ENCODE measurements at places on chromosomes 4 and X.
A peak's percentile ranks its signal among the peaks of the same experiment; 100 is the strongest.

- no peak overlapping the region for H3K27ac ChIP-seq
- no peaks in the 10 kb centered on the region for H3K27me3 ChIP-seq
- H3K4me3 ChIP-seq, result no peak overlapping the region
- no peak for DNase-seq
- H3K36me3 ChIP-seq, result no peaks in the 10 kb centered on the region
- no peaks in the 10 kb centered on the region for H3K4me1 ChIP-seq
These were observed 39.9 kb downstream of the ATG4A start for GRCh38 chrX:108131471-108131870.

DNA sequence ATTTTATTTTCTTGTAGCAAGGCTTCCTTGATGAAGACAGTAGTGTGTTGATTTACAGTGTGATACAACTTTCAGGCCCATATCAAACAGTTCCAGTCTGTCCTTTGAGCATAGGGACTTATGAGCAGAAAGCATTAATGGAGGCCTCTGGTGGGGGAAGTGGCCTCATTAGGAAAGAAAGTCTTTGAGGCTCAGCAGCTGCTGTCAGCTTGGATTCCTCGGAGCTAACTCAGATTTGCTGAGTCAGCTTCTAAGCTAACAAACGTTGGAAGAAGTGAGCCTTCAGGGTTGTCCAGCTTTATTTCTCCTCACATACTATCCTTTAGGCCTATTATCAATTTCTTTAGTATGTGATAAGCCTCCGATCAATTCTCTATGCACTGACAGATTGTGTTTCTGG, 15.8 kb upstream of the SFRP2 start:
- H3K36me3 ChIP-seq, result no peaks in the 10 kb centered on the region
- H3K4me3 ChIP-seq, result no peak overlapping the region
- H3K27ac ChIP-seq, result no peak overlapping the region
- DNase-seq, result no peak

GRCh38 chr4:17098401-17098800, 200.0 kb upstream of the LDB2 start:
- no peaks in the 10 kb centered on the region for H3K4me1 ChIP-seq
- no peak overlapping the region for H3K27ac ChIP-seq
- no peaks in the 10 kb centered on the region for H3K36me3 ChIP-seq
- no peak overlapping the region for H3K4me3 ChIP-seq
- no peak for DNase-seq

DNA sequence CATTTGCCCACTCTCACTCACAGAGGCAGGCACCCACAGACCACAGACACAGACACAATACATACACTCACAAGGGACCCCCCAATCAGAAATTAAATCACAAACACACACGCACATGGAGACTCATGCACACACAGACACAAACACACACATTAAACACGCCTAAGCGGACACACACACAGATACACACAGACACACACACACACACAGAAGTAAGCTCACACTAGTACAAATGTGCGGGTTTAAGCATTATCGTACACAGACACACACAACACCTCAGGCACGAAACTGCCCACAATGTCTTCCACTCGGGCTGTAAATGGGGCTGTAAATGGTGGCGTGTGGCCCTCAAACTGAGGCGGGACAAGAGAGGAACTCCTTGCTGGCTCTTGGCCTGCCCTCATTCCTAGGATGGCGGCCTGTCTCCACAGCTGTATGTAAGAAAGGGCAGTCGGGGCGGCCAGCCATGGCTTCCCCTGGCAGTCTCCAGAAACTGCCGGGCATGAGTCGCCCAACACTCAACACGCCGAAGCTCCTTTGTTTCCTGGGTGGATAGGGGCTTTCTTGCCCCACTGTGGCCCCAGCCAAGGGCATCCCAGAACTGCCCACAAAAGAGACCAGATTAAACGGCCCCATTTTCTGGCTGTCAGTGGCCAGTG, 53.9 kb downstream of the NBDY start:
- H3K36me3 ChIP-seq, result no peaks in the 10 kb centered on the region
- peak; percentile 47 for DNase-seq

DNA sequence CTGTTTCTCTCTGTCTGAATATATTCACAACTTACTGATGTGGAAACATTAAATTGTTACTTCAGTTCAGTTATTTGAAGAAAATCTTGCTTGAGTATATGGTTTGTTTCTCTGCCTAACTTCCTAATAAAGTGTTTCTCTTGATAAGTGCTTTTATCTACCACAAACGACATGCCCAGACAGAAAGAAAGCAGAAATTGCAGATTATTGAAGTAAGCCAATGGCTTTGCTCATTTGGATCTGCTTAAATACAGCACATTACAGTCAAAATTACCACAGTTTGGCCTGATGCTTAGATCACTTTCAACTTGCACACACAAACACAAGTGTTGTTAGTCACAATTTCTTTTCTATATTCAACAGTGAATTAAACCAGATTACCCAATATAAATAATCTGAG, 68.0 kb downstream of the ATOH1 start:
- no peaks in the 10 kb centered on the region for H3K4me1 ChIP-seq
- no peak overlapping the region for H3K4me3 ChIP-seq
- H3K27ac ChIP-seq, result no peak overlapping the region
- no peaks in the 10 kb centered on the region for H3K36me3 ChIP-seq
- no peaks in the 10 kb centered on the region for H3K27me3 ChIP-seq
